ENCODE measurements at places on chromosomes 1 and 21.

GRCh38 chr1:213507472-213508223, 456.6 kb downstream of the RPS6KC1 start:
- DNase-seq = no peak

- no peak for DNase-seq
Measured at GRCh38 chr1:8652467-8653046, 164.9 kb downstream of the RERE start.

GRCh38 chr1:18639368-18640055, 8.9 kb downstream of the PAX7 start:
- DNase-seq = no peak

DNA sequence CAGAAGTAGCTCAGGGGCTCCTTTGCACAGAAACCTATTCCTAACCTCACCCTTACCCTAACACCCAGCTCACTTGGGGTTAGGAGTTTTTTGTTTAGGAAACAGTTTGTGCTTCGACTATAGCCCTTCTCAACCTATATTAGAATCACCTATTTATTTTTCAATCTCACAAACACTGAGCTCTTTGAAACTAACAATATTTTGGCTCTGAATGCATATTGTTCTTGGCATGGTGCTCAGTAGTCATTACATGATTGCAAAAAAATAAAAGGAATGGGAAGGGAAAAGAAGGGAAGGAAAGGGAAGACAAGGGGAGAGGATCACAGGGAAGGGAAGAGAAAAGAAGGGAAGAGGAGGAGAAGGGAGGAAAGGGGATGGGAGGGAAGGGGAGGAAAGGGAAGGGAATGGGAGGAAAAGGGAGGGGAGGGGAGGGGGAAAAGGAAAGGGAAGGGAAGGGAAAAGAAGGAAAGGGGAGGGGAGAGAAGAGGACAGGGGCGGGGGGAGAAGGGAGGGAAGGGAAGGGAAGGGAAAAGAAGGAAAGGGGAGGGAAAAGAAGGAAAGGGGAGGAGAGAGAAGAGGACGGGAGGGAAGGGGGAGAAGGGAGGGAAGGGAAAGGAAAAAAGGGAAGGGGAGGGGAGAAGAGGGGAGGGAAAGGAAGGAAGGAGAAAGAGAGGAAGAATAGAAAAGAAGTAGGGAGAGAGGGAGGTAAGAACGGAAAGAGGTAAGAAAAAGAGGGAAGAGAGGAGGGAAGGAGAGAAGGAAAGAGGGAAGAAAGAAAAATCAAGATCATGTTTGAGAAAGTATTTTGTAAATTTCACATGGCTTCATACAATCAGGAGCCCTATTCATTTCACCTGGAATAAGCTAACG, 484.1 kb upstream of the NFIA start:
- no peak for DNase-seq

- peak; percentile 61 for DNase-seq
Measured at GRCh38 chr1:153568367-153569099, 2.9 kb upstream of the S100A2 start.

- DNase-seq = peak; percentile 29
Measured at GRCh38 chr1:223331301-223331700, 32.7 kb downstream of the SUSD4 start.

GRCh38 chr1:55560266-55560665, 345.1 kb upstream of the USP24 start:
- no peak for DNase-seq

- DNase-seq = no peak
Measured at GRCh38 chr21:44764319-44765230, 37.0 kb downstream of the UBE2G2 start.

DNA sequence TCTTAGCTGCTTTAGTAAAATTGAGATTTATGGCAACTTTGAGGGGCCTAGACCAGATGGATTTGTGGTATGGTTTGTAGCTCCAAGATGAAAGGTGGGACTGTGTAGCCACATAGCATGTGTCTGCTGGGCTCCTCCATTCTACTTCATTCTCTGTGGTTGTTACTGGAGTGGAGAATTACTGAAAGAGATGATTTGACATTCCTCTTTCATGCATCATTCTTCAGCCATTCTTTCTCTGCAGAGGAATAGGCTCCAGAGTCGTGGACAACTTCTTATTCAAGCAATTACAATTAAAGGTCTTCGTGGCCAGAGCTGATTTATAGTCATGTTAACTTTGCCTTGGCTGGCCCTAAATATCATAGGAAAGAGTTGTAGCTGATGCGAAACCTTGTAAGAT, 328.9 kb downstream of the PAPPA2 start:
- DNase-seq = no peak

GRCh38 chr1:42793824-42794223, 9.0 kb downstream of the TMEM269 start:
- no peak for DNase-seq

GRCh38 chr1:3240524-3241235, 171.7 kb downstream of the PRDM16 start:
- no peak for DNase-seq

- DNase-seq = no peak
Measured at GRCh38 chr1:191839891-191840290, 318.4 kb upstream of the RGS18 start.

DNA sequence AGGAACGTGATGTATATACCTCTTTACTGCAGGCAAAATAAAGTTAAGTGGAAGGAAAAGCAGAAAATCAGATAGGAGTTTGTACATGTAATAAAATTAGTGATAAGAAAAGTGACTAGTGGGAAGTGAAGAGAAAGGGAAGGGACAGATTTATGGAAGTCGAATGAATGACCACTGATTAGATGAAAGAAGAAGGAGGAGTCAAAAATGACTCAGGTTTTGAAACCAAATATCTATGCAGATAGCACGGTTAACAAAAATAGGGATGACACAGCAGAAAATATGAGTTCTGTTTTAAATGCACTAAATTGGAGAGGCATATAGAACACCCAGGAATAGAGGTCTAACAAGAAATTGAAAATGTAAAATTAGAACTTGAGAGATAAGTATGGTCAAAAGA, 128.0 kb downstream of the HMCN1 start:
- DNase-seq = no peak

GRCh38 chr1:115606305-115606704, 35.5 kb upstream of the VANGL1 start:
- no peak for DNase-seq

DNA sequence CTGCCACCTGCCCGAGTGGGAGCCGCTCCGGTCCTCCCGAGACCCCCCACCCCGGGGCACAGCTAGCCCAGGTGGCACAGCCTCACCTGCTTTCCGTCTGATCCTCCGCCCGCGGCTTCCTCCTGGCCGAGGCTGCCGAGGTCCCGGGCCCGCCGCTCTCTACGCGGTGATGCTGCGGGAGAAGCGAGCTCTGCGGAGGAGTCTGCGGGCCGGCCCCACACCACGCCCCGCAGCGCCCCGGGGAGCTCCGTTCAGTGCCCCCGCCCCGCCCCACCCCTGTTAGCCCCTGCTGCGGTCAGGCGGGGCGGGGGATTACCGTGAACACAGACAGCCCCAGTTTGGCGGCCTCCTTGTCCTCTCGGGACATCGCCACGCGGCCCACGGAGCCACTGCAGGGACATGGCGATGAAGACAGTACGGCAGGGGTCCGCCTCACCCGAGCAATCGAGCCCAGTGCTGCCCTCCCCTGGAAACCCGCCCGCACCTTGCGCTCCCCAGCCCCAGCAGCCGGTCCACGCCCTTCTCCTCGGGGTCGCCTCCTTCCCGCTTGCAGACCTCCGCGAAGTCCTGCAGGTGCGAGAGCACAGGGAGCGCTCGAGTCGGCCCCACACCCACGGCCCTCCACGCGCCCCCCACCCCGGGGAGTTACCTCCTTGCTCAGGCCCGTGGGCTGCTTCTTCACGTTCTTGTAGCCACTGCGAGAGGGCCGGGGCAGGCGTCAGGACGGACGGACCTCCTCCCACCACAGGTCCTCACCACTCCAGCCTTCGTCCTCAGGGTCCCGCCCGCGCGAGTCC, 933 bp downstream of the C1orf35 start:
- DNase-seq = peak; percentile 41

DNA sequence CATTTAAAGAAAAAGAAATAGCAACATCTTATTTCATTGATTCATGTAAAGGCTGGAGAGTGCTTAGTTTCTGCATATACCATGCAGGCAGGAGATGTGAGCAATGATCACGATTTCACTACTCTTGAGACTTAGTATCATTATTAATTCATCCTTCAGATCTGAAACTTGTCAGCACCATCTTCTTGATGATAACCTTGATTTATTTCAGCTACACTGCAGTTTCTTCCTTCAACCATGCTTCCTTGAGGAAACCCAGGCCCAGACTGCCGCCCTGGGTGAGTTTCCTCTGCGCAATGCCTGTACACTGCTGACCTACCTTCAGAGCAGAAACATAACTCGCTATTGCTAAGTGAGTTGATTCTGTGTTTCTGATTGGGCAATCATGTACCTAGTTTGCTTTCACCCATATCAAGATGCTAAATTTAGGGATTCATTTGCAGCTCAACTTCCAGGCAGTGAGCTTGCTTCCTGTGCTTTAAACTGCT, 13.5 kb upstream of the BCL10 start:
- DNase-seq = no peak

GRCh38 chr21:21714426-21714825, 716.2 kb downstream of the NCAM2 start:
- no peak for DNase-seq

DNA sequence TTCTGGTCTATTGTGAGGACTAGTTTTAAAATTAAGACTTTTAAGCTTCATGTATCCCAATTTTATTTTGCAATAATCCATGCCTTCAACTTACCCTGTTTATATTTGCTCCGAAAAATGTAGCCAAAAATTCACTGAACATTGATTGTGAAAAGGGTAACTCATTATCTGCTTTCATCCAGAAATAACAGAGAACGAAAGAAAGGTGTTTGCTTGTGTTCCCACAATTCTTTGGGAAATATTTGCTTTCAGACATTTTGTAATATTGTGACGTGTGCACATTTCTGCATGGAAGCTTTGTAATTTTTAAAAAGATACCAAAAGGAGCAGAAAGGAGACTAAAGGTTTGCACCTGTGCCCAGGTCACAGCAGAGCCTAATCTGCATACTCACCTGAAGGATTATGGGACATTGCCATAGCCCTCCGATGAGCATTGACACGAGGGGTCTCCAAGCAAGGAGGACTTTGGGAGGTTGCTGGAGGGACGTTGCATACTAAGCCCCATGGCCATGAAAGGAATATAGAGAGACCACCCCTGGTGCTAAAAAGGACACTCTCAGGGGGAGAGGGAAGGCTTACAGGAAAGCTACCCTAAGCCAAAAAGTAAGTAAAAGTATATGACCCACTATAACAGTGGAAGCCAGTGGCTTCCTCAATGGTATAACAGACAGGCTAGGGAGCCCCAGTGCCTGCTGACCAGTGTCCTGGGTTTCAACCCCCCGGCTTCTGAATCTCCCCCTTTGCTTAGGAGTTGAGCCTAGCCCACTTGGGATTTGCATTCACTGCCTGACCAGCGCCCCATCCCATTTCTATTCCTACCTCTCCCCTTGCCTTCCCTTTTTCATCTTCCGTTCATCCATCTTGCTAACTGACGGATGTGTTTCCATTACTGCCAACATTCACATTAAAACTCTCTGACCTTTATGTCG, 148.6 kb upstream of the ZC3H12A start:
- DNase-seq = no peak

GRCh38 chr1:2505461-2505994, 20.9 kb downstream of the PANK4 start:
- DNase-seq = no peak

- no peak for DNase-seq
Measured at GRCh38 chr1:14741082-14741481, 142.6 kb downstream of the KAZN start.

GRCh38 chr21:42570841-42571387, 57.3 kb downstream of the SLC37A1 start:
- no peak for DNase-seq

DNA sequence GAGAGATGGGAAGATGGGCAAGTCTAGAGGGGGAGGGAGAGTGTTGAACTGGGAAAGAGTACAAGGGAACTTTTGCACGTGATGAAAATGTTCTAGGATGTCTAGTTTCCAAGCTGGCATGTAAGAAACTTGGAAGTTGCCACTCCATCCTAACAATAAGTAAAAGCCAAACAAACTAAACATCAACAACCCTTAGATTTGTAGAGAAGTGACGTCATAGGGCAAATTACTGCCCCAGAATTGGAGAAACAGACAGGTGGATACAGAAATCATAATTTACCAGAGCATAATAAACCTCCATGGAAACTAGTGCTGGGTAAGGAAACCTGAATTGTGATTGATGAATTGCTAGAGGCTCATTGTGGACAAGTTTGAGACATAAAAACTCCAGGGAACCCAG, 14.7 kb upstream of the ZBTB40 start:
- DNase-seq = no peak

- no peak for DNase-seq
Measured at GRCh38 chr1:61606448-61607312, 118.3 kb downstream of the TM2D1 start.

DNA sequence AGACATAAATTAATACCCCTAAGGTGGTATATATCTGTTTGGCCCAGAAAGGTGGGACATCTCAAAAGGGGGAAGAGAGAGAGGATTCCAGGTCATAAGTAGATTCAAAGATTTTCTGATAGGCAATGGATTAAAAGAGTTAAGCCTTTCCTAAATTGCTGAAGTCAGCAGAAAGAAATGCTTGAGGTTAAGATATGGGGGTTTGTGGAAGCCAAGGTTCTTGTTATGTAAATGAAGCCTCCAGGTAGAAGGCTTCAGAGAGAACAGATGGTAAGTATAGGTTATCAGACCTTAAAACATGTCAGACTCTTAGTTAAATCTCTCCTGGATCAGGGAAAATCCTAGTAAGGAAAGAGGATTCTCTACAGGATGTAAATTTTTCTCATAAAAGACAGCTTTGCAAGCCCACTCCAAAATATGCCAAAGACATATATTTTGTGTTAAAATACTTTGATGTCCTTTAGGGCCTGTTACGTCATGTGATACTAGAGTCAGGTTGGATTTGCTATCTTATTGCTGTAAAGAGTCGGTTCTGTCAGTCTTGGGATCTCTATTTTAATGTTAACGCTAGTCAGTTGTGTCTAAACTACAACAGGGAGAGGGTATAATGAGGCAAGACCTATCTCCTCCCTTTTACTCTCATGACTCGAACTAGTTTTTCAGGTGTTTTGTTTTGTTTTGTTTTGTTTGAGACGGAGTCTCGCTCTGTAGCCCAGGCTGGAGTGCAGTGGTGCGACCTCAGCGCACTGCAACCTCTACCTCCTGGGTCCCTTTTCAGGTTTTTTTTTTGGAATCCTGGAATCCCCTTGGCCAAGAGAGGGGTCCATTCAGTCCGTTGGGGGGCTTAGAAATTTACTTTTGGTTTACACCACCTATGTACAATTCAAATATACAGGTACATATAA, 30.6 kb downstream of the RGS2 start:
- DNase-seq = no peak
